ENCODE measurements at places on chromosomes 16 and 17.

- no peak for DNase-seq
Observed at GRCh38 chr16:55508271-55508921, 476 bp upstream of the LPCAT2 start.

DNA sequence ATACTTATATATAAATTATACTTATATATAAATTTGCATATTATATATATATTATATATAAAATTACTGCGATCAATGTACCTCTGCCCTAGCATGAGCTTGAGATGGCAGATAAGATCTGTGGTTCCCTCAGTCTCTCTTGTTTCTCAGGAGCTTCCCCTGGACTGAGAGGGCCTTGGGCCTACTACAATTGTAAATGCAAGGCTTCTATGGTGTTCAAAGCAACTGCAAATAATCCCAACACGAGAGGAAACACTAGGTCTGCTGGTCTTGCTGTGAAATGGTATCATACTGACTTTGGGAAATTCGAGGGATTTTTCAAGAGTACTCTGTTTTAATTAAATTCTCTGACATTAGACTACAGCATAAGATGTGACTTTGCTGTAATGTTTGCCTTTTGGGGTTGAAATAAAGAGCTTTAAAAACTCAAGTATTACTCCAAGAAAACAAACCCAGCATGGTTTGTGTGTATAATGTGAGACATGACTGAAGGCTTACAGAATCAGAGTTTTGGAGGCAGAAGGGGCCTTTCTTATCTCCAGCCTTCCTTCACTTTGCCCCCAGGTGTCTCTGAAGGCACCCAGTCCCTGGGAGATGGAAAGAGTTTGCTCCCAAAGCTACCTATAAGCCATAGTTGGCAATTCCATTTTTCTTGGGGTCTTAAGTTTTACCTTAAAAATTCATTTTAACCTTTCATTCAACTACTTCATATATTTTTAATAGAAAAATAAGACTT, 24.2 kb downstream of the ACSM1 start:
- DNase-seq: no peak

DNA sequence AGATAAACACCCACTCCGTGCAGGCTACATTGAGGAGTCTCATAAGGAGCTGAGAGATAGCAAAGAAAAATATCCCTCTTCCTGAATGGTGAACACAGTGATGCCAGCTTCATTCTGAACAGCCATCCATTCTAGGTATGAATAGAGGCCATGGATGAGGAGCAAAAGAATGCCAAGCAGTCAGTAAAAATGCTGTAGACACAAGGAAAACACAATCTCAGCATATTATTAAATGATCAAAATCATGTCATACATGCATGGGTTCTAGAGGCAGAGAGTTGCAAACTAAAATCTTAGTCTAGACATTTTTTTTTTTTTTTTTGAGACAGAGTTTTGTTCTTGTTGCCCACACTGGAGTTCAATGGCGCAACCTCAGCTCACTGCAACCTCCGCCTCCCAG, 313.0 kb downstream of the SOX9 start:
- DNase-seq: no peak

- DNase-seq: no peak
Observed at GRCh38 chr16:73515616-73516015, 467.7 kb upstream of the ZFHX3 start.

- DNase-seq: no peak
Observed at GRCh38 chr16:77690416-77690815, 31.9 kb upstream of the NUDT7 start.

Measured in coronary artery (tissue), 2 donors.